BE2C (cell line): ENCODE measurements at places on chromosomes 12 and 14.
A peak's percentile ranks its signal among the peaks of the same experiment; 100 is the strongest.

GRCh38 chr12:32517966-32518365, 118.6 kb downstream of the FGD4 start:
- no peak for DNase-seq

DNA sequence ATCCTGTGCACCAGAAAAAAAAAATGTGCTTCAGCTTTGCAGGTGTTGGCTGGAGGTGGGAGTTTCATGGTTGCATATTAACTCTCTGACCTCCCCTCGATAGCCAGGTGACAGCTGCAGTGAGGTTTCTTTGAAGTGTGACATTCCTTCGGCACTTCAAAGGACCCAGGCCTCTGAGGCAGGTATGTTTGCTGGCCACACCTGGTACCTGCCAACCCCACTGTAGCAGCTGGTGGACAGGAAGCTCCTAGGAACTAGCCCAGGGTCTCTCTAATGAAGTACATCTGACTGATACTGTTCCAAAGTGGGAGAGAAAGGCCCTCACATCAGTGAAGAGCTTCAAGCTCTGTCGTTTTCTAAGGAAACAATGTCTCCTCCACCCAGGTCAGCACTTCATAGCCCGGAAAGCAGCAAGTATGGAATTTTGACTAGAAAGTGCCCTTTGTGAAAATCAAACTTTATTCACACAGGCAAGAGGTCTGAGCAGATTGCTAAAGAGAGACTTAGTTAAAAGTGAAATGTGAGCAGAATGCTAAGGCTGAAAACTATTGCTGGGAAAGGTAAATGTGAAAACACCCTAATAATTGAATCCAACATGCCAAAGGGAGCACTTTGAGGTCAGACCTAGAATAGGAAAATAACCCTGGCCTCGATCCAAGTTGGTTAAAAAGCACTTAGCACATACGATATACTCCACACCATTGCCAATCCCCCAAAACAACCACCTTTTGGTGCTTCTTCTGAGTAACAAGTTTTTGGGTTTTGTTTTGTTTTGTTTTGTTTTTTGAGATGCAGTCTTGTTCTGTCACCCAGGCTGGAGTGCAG, 71.3 kb downstream of the PHLDA1 start:
- DNase-seq: no peak

DNA sequence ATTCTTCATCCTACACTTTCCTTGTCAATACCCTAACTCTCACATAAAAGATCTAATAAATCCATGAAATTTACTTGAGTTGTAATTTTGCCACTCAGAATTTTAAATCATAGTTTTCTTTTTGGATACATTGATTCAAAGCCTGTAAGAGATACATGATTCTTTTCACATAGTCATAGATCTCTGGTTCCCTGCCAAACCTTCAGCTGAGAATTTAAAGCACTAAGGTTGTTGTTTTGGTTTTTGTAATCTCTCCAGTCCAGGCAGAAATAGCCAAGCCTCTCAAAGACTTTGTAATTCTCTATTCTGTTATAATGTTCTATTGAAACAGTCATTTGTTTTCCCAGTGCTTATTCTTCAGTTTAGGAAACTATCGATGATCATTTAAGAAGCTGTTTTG, 273.9 kb downstream of the TRHDE start:
- DNase-seq: no peak

GRCh38 chr12:91651728-91652127, 469.1 kb upstream of the DCN start:
- no peak for DNase-seq

DNA sequence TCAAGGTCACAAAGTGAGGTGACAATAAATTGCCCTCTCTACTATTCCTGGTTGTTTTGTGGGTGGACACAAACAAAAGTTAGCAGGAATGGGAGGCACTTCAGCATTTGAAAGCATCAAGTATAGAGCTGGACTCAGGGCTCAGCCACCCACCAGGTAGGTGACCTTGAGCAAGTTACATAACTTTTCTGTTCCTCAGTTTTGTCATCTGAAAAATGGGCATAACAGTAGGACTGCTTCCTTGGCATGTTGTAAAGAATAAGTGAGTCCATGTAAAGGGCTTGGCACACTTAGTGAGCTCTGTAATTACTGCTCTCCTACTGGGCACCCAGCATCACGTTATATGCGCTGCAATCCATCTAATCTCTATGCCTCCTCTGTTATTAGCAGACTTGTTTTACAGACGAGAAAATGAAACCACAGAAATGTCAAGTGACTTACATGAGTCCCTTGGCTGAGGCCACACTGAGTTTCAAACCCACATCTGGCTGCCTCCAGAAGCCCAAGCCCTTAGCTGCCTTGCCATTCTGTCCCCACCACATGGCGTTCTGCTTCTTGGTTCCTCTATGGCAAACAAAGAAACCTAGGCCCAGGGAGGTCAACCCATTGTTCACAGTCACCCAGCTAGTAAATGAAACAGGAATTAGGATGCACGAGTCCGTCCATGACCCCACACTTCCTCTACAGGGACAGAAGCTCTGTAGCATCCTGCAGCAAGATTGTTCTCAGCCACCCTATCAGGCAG, 63.2 kb upstream of the SLC24A4 start:
- no peak for DNase-seq

DNA sequence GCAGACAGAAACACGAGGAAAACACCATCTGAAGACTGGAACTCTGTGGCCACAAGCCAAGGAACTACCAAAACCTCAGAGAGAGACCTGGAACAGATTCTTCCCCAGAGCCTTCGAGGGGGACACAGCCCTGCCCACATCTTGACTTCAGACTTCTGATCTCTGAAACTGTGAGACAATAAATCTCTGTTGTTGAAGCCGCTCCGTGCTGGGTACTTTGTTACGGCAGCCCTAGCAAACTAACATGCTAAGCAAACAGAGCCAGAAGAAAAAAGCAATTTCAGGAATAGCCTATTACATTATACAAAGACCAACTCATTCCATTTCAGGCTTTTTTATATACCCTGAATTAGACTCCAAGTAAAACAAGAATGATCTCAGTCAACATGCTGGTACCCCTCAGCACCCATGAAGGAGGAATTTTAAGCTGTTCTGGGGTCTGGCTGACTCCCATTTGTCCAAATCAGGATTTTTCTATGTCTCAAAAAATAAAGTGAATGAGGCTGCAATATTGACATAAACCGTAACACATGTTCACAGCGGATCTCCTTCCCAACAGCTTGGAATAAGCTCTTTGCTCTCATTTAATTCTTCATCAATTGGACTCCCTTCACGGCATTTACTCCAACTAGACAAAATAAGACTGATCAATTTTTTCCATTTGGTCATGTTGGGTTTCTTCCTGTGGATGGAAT, 190.1 kb downstream of the FOXN3 start:
- no peak for DNase-seq

DNA sequence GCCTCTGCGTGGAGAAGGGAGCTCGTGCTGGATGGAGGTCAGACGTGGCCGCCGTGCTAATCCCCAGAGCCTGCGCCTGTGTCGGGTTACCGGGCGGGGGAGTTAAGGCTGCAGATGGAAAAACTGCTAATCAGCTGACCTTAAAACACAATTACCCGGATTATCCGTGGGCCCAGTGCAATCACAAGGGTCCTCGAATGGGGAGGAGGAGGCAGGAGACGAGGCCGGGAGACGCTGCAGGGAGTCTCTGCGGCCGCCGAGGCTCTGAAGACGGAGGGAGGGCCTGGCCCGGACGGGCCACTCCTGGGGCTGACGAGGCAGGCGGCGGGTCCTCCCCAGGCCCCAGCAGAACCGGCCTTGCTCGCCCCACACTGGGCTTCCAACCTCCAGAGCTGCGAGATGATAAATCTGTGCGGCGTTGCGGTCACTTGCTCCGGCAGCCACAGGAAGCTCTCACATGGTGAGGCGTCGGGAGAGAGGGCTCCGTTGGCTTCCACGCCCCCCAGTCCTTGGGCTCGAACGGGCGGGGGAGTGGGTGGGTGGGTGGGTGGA, 32.9 kb upstream of the FBRSL1 start:
- no peak for DNase-seq

- no peak for DNase-seq
Measured at GRCh38 chr12:119602734-119603094, 9.1 kb downstream of the TMEM233 start.

DNA sequence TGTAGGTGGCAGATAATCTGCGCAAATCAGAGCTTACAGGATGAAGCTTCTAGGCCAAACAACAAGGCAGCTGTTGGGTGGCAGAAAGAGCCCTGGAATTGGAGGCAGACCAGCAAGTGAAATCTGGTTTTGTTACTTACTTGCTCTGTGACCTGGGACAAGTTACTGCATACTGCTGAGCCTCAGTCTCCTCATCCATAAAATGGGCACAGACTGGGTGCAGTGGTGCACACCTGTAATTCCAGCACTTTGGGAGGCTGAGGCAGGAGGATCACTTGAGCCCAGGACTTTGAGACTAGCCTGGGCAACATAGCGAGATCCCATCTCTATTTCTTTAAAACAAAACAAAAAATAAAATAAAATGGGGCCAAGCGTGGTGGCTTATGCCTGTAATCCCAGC, 31.4 kb upstream of the COX6A1 start:
- no peak for DNase-seq

- DNase-seq: no peak
Measured at GRCh38 chr14:75995372-75996041, 9.9 kb downstream of the IFT43 start.

DNA sequence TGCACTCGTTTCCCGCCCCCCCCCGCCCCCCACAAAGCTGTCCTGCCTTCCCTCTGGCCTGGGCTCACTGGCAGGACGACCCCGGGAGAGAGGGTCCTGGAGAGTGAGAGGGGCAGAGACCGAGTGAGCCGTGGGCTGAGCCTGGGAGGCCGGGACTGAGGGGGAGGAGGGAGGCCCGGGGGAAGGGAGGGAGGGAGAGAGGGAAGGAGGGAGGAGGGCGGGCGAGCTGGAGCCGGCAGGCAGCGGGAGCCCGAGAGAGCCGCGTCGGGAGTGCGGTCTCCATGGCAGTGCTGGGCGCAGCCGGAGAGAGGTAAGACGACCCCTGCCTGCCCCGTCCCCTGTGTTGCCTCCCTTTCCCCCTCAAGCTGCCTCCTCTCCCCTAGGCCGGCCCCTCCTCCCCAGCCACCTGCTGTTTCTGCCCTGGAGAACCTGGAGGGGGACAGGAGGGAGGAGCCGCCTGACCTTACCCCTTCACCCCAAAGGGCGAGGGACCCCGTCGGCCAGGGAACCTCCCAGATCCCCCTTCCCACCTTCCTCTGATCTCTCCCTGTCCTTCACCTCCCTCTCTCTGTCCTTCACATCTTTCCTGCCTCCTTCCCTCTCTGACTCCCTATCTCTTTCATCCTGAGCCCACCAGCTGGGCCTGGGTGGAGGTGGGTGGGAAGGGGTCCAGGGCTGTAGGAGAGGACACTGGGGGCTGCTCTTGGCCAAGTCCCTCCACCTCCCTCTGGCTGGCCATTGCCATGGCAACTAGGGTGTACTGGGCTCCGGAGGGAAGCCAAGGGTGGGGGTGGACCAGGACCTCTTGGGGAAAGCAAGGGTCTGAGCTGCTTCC, at the start of gene GPR162:
Gene GPR162 (plus strand): TSS at position 231 of the 835 bp plus-strand sequence. CDS start 2,078 bp downstream, outside the sequence.
- peak; percentile 80 for DNase-seq

DNA sequence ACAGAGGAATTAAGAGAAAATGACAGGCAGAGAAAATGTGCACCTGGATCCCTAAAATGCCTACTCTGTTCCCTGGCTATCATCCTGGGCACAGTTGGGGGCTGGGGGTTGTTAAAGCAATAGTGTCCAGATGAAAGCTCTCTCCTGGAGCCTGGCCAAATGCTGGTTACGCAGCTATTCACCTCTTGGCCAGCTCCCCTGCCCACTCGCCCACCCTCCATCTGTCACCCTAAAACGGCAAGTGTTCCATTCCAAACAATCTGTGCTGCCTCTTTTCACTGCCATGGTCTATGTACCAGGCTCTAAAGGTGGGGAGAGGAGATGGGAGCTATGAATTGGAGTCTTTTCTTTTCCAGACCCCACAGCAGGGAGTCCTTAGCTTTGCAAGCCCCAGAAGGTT, 24.7 kb upstream of the NPFF start:
- DNase-seq: no peak

GRCh38 chr12:71164166-71164565, 6.4 kb upstream of the TSPAN8 start:
- no peak for DNase-seq

GRCh38 chr14:85357120-85357519, 172.8 kb upstream of the FLRT2 start:
- no peak for DNase-seq

- DNase-seq: no peak
Measured at GRCh38 chr12:67826148-67826547, 163.1 kb upstream of the IFNG-AS1 start.

DNA sequence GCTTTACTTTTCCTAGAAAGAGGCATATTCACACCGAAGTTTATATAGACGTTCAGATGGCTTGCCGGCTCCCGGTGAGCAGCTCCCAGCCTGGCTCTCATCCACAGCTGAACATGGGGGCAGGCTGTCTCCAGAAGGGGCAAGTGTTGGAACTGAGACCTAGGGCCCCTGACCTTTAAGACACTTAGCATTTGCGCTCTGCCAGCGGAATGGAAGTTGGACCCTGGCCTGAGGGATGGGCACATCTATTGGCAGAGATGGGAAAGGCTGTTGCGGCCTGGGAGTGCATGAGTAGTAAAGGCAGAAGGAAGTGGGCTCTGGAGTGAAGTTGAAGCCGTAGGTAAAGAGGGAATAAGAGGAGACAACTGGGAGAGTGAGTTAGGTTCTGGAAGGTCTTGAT, 54.2 kb upstream of the TSPAN9 start:
- DNase-seq: no peak

DNA sequence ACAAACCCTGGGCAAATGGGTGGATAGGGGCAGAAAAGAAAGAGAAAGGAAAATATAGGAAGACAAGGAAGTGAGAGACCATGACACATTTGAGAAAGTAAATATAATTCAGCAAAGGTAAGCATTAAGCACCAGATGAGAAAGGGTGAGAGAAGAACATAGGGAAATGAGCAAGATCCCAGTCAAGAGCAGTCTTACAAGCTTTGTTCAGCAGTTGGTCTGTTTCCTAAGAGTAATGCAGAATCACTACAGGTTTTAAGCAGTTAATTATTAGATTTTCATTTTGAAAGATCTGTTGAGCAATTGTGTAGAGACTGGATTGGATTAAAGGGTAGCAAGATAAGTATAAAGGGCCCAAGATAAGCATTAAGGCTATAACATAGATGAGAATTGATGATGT, 146.3 kb downstream of the PLCZ1 start:
- no peak for DNase-seq

DNA sequence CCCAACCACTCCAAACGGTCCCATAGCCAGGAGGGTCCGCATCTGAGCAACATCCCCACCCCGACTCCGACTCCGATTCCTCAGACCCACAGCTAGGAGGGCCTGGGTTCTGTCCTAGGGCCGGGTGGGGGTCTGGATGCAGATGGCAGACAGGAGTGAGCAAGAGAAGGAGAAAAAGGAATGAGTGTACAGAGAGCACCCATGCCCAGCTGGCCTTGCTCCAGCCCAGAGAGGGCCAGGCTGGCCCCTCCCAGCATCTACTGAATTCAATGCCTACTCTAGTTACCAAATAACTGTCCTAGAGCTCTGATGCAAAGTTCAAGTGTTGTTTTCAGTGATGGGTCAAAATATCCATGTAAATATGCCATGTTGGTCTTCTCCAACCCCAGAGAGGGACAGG, 40.8 kb downstream of the VDR start:
- no peak for DNase-seq
